K562 (cell line): ENCODE measurements at places on chromosomes 3 and 15. TPM values are rescaled to one million over a fixed set of nuclear protein-coding genes. Genes with fewer than 3 reads are reported as not detected.

DNA sequence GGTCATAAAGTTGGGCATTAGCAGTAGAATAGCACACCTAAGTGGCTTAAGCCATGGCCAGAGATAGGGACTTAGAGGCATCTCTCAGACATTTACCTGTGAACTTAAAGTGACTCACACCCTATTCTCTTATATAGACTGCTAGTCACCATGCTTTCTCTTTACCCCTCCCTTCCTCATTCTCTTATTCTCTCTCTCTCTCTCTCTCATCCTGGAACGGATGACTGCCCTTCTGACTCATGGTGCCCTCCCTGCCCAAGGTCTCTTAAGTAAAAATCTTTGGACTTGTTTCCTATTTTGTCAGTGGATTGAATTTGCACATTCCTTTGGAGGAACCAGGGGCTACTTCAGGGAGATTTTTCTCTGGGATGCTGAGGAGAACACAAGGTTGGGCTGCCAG, 58.8 kb downstream of the NPAP1 start:
- no peak overlapping the region for H3K4me3 ChIP-seq
- no peak overlapping the region for H3K27ac ChIP-seq
- no peaks in the 10 kb centered on the region for H3K4me1 ChIP-seq
- no peaks in the 10 kb centered on the region for H3K36me3 ChIP-seq
- no peaks in the 10 kb centered on the region for H3K27me3 ChIP-seq
- no peak for DNase-seq

DNA sequence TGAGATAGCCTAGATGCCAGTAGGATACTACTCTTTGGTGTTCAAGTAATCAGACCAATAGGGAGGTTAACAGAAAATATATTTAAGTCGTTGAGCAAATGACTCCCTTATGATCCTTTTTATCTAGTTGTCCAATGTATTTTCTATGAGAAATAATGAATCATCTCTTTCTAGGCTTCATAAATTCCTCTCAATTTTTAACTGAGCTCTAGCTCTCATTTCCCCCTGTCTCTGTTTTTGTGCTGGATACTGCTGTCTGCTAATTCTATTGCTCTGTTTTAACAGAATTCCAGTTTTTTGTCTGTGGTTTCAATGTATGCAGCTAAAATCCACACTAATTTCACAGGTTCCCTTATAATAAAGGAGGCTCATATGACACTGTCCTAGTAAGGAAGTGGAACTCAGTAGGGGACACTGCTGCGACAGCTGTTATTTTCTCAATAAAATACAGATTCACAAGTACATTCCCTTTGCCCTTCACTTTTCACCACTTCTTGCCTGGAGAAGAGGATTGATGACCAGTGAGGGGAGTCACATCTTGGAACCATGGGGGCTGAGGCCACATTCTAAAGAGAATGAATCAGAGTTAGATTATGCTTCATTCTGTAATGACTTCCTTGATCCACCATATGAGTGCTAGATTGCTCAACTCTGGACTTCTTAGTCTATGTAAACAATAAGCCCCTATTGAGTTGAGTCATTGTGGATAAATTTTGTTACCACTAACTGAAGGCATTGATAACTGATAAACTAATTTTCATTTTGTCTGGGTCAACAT, 558.7 kb upstream of the KCNMB2 start:
- DNase-seq = no peak
- H3K4me3 ChIP-seq = no peak overlapping the region
- H3K36me3 ChIP-seq = no peaks in the 10 kb centered on the region
- H3K27me3 ChIP-seq = no peaks in the 10 kb centered on the region

DNA sequence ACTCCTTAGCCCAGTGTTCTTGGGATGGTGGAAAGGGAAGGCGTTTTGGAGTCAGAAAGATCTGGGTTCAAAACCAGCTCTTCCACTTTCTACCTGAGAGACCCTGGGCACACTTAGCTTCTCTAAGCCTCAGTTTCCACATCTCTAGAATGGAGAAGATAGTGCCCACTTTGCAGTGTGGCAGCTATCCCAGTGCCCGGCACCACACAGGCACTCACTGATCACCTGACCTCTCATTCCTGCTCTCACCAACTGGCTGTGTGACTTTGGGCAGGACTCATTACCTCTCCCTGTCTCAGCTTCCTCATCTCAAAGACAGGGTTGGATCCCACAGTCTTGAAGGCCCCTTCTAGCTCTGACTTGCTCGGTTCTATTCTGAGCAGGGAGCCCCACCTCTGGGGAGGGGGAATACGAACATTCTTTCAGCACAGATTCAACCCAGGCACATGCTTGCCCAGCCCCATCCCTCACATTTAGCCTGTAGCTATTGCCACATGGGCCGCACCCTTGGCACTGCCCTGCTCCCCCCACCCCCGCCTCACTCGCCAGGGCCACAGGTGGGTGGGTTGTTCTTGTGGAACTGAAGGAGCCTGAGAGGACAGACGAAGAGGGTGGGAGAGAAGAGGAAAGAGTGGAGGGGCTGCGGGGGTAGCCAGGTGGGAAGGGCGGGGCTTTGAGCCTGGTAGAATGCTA, 39.2 kb downstream of the EPHB3 start:
- H3K4me1 ChIP-seq = no peaks in the 10 kb centered on the region
- H3K27ac ChIP-seq = no peak overlapping the region
- no peak overlapping the region for H3K4me3 ChIP-seq
- DNase-seq = no peak

The FAM81A gene
- not detected in 2 replicates for total RNA-seq

The CTXND1 gene
- not detected in 2 replicates for total RNA-seq

GRCh38 chr3:145943952-145944351, 217.0 kb downstream of the PLOD2 start:
- H3K4me1 ChIP-seq = no peaks in the 10 kb centered on the region
- H3K27me3 ChIP-seq = no peaks in the 10 kb centered on the region
- H3K27ac ChIP-seq = no peak overlapping the region
- DNase-seq = no peak
- no peak overlapping the region for H3K4me3 ChIP-seq
- no peaks in the 10 kb centered on the region for H3K36me3 ChIP-seq

DNA sequence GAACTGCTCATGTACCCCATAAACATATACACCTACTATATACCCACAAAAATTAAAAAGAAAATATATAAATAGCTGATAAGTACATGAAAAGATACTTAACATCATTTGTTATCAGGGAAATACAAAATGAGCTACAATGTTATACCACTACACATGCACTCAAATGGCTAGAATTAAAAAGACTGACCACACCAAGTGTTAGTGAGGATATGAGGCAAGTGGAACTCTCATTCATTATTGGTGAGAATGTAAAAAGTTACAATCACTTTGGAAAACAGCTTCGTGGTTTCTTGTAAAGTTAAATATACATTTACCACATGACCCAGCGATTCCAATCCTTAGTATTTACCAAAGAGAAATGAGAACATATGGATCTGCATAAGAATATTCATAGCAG, 26.5 kb downstream of the EOMES start:
- H3K27ac ChIP-seq = no peak overlapping the region
- no peaks in the 10 kb centered on the region for H3K4me1 ChIP-seq
- H3K27me3 ChIP-seq = no peaks in the 10 kb centered on the region
- no peak for DNase-seq
- no peak overlapping the region for H3K4me3 ChIP-seq

The OCA2 gene
- 0.47 and 1.5 TPM in 2 replicates for total RNA-seq

GRCh38 chr15:39873978-39874377, 46.1 kb downstream of the GPR176 start:
- DNase-seq = no peak
- 0 out of 2 replicates have a peak, but pooled peaks cover 3% of the 10 kb centered on the region for H3K4me1 ChIP-seq
- H3K27ac ChIP-seq = no peak overlapping the region
- no peak overlapping the region for H3K4me3 ChIP-seq
- no peaks in the 10 kb centered on the region for H3K27me3 ChIP-seq
- H3K36me3 ChIP-seq = no peaks in the 10 kb centered on the region

DNA sequence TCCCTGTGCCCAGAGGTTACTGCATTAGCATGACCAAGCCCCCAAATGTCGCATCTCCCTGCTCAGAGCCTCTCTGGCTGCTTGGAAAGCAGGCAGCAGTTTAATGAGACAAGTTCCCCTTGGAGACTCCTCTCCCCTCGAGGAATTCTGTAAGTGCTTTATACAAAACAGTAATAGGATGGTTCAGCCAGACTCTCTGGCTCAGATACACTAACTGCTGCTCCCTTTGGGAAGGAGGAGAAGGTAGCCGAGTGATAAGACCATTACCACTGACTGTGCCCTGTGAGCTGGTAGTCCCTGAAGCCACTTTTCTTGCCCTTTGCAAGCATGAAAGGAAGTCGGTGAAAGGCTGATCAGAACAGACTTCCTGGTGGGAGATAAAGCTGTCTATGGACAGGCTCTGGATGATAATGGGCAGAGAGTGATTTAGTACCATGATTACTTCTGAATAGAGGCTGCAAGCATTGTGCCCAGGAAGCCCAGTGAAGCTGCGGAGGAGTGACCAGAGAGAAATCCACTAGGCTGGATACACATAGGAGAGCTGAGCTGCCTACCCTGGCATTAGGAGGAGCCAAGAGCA, 100.8 kb downstream of the SEMA6D start:
- no peaks in the 10 kb centered on the region for H3K4me1 ChIP-seq
- no peak overlapping the region for H3K27ac ChIP-seq
- no peak overlapping the region for H3K4me3 ChIP-seq
- H3K36me3 ChIP-seq = no peaks in the 10 kb centered on the region

DNA sequence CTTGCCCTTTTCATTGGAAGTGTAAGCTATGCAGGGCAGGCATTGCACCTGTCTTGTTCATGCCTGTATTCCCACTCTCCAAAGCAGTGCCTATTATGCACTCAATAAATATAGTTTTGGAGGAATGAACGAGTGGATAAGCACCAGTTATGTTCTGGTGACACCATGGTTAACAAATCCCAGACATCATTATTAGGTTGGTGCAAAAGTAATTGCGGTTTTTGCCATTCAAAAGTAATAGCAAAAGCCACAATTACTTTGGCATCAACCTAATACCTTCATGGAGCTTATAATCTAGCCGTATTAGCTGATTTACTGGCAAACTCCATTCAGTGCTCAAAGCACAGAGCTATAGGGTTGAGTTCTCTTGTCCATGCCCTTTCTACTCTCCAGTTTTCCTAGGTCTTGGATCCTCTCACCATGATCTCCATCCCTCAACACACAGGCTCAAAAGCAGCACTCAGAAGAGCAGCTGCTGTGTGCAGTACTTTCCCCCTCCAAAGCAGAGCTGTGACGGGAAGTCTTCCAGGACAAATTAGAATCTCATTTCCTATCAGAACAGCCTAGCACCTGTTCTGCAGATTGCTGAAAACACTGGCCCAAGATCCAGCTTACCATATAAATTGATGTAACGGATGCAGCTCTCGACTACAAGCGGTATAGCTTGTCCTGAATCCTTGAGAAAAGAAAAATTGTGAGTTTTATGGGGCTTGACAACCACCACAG, 63.2 kb upstream of the RAD18 start:
- no peak for DNase-seq
- H3K4me1 ChIP-seq = no peaks in the 10 kb centered on the region
- H3K36me3 ChIP-seq = no peaks in the 10 kb centered on the region
- H3K27me3 ChIP-seq = peaks cover 51% of the 10 kb centered on the region
- H3K4me3 ChIP-seq = no peak overlapping the region

- peak overlapping the region; percentile 1; the same call in 1 of the 2 replicates for H3K4me3 ChIP-seq
- H3K27me3 ChIP-seq = no peaks in the 10 kb centered on the region
- H3K36me3 ChIP-seq = peaks cover 74% of the 10 kb centered on the region
- no peak for DNase-seq
- peak overlapping the region; percentile 50 for H3K27ac ChIP-seq
Observed at GRCh38 chr3:39409514-39410136, 3.1 kb downstream of the RPSA start.

GRCh38 chr3:101979033-101979432, 129.7 kb downstream of the NFKBIZ start:
- no peaks in the 10 kb centered on the region for H3K4me1 ChIP-seq
- H3K27me3 ChIP-seq = no peaks in the 10 kb centered on the region
- H3K36me3 ChIP-seq = no peaks in the 10 kb centered on the region
- DNase-seq = no peak
- H3K4me3 ChIP-seq = no peak overlapping the region
- no peak overlapping the region for H3K27ac ChIP-seq

DNA sequence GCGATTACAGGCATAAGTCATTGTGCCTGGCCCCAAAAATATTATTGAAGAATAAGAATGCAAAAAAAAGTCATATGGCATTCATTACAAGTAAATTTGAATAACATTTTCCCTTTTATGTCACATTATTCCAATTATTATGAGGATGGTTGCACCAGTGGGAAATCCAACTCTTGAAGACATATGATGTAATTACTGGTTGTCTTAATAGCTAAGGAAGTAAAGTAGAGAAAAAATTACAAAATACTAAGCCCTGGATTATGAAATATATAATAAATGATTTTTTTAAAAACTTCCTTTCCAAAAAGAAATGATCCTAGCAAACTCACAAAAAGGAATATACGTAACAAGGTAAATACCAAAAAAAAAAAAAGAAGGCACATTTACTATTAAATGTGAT, 98.9 kb downstream of the FMN1 start:
- H3K27me3 ChIP-seq = peaks cover 6% of the 10 kb centered on the region
- no peak overlapping the region for H3K27ac ChIP-seq
- H3K4me3 ChIP-seq = no peak overlapping the region
- no peaks in the 10 kb centered on the region for H3K36me3 ChIP-seq

GRCh38 chr15:41971089-41971894, 1.1 kb downstream of the EHD4 start:
- H3K27me3 ChIP-seq = no peaks in the 10 kb centered on the region
- peak overlapping the region; percentile 82 for H3K4me3 ChIP-seq
- H3K27ac ChIP-seq = peak overlapping the region; percentile 71; the same call in 2 of the 3 replicates
- H3K36me3 ChIP-seq = no peaks in the 10 kb centered on the region
- peaks cover 17% of the 10 kb centered on the region for H3K4me1 ChIP-seq
- DNase-seq = no peak

The SOX14 gene
- not detected in 2 replicates for total RNA-seq

GRCh38 chr3:25854214-25854613, 64.3 kb downstream of the OXSM start:
- H3K27me3 ChIP-seq = no peaks in the 10 kb centered on the region
- peaks cover 3% of the 10 kb centered on the region; the same call in 1 of the 2 replicates for H3K4me1 ChIP-seq
- no peak for DNase-seq

GRCh38 chr3:172518929-172519640, 4.1 kb downstream of the TNFSF10 start:
- no peaks in the 10 kb centered on the region for H3K36me3 ChIP-seq
- no peak overlapping the region for H3K27ac ChIP-seq
- no peak for DNase-seq
- no peaks in the 10 kb centered on the region for H3K27me3 ChIP-seq
- no peaks in the 10 kb centered on the region; the same call in 1 of the 2 replicates for H3K4me1 ChIP-seq

GRCh38 chr3:73314151-73314951, 252.9 kb downstream of the EBLN2 start:
- no peaks in the 10 kb centered on the region for H3K27me3 ChIP-seq
- H3K4me3 ChIP-seq = no peak overlapping the region
- H3K27ac ChIP-seq = no peak overlapping the region
- DNase-seq = no peak
- no peaks in the 10 kb centered on the region for H3K36me3 ChIP-seq

The RNF7 gene
- 94.5 and 96.7 TPM in 2 replicates for total RNA-seq

DNA sequence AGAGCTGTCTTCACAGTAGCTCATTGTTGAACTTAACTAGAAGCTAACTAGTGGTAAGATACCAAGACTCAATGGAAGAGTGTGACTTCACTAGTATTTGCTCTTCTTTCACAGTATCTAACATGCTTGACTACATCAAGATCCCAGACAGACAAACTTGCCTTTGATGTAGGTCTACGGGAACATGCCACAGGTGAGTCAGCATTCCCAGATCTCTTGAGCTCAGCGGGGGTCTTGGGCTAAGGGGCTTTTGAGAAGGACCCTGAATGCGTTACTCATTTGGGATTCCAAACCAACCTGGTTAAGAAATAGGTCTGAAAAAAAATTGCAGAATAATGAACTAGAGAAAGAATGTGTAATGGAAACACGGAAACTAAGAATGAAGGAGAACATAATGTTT, 222.4 kb downstream of the RYR3 start:
- no peak overlapping the region for H3K27ac ChIP-seq
- DNase-seq = no peak
- H3K36me3 ChIP-seq = no peaks in the 10 kb centered on the region
- no peaks in the 10 kb centered on the region for H3K4me1 ChIP-seq
- no peak overlapping the region for H3K4me3 ChIP-seq
- H3K27me3 ChIP-seq = no peaks in the 10 kb centered on the region
